8988T (cell line): ENCODE measurements at places on chromosomes 12 and 14.
A peak's percentile ranks its signal among the peaks of the same experiment; 100 is the strongest.

GRCh38 chr12:132379996-132380395 lies 50.6 kb upstream of the GALNT9 start:
- DNase-seq, result no peak

GRCh38 chr12:108691998-108692808 lies 39.1 kb downstream of the CORO1C start:
- no peak for DNase-seq

DNA sequence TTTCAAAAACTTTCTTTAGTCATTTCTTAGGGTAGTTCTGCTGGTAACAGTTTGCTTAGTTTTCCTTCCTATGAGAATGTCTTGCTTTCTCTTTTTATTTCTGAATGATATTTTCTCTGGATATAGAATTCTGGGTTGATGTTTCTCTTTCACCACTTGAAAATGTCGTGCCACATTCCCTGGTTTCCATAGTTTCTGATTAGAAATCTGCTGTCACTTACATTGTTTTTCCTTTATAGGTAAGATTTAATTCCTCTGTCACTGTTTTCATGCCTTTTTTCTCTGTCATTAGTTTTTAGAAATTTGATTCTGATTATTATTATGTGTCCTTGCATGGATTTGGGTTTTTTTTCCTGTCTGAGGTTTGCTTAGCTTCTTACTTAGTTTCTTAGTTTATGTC lies 77.3 kb upstream of the PCNX4 start:
- DNase-seq, result no peak

- no peak for DNase-seq
These were observed 14.8 kb downstream of the PRKAB1 start for GRCh38 chr12:119682639-119683252.

- DNase-seq, result no peak
These were observed 5.1 kb upstream of the NUMB start for GRCh38 chr14:73463411-73463810.

DNA sequence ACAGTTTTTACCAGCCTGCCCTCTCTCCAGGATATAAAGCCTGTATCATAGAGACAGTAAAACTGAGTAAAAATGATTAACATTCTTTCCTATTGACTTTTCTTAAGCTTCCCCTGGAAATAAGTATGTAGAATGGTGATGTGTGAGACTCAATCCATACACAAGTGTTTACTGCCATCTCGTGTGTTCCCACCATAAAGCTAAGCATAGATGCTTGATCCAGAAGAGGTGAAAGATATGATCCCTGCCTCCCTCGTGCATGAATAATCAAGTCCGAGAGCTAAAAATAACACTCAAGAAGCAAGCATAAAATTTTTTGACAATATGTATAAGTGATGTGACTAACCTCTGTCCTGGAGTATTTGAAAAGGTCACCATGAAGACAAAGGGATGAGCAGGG lies 16.9 kb upstream of the GSG1 start:
- no peak for DNase-seq

GRCh38 chr12:131908092-131909080 lies 14.0 kb downstream of the ULK1 start:
- no peak for DNase-seq

- peak; percentile 61 for DNase-seq
These were observed 104.5 kb upstream of the MED13L start for GRCh38 chr12:116381744-116382685.

DNA sequence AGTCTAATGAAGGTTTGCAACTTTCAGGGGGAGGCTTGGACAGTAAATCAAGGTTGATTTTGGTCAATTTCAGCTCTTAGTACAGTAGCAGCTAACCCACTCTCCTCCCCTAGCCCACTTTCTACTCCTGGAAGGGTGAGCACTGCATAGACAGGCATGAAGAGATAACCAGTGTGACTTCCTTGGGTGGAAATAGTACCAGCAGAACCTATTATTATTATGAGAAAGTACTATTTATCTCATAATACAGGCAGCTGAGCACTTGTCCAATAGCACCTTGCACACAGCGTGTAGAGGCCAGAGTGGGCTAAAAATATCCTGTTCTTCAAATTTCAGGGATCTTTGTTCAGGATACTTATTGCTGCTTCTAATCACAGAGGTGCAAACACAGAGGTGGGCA lies 96.2 kb upstream of the FKBP4 start:
- no peak for DNase-seq

DNA sequence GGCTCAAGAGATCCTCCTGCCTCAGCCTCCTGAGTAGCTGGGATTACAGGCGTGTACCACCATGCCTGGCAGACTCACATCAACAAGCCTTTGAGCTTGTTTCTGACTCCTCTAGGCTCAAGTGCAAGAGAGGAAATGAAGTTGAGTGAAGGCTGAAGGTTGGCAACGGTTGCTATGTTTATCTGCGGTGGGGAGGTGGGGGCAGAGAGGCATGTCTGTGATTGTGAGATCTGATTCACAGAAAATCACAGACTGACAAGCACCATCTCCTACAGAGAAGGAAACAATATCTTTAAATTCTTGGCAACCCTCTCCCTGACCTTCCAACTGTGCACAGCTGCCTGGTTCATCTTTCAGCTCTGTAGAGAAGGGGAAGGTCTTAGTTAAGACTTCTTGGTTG lies 22.1 kb upstream of the NINJ2 start:
- no peak for DNase-seq

- DNase-seq, result no peak
These were observed 207.3 kb downstream of the LRIG3 start for GRCh38 chr12:58712976-58713375.

- no peak for DNase-seq
These were observed 211.1 kb downstream of the ALG10B start for GRCh38 chr12:38527631-38528030.

DNA sequence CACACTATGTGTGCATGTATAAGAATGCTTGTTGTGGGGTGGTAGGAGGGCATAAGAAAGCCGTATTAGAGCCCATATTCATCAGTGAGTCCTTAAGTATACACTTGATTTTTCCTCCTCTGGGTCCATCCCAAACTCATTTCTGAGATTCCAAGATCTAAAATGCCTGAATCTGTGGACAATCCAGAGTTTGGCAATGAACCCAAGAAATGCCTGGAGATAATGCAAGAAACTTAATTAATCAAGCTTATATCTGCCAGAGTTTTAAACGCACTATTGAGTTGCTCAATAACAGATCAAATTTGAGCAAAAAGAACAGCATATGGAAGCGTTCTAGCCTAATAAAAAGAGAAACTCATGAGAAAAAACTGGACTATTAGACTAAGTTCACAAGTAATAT lies 143.4 kb upstream of the NAV3 start:
- no peak for DNase-seq

DNA sequence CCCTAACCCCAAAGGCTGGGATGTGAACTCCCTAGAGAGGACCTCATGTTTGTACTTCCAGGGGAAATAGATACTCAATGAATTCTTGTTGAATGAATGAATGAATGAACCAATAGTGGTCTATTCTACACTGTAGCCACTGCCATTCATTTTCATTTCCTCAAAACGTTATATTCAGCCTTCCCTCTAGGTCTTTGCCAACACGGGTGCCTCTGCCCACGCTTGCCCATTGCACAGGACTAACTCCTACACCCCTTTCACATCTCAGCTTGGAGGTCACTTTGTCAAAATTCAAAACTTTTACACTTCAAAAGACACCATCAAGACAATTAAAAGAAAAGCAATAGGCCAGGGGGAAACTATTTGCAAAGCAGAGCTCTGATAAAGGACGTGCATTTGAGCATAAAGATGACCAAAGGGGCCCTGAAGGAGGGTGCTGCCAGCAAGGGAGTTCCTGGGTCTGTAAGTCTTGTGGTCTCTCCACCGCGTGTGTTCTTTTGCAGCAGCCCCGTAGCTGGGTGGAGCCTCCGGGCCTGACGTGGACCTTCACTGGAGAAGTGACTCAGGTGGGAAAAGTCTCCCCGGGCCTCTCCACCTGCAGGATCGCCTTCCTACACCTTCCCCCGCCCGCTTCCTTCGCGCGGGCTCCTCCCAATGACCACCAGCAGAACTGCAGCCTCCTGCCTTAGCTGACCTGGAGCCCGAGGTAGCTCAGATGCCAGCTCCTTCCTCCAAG lies 31.5 kb downstream of the TMEM63C start:
- DNase-seq, result peak; percentile 80

- DNase-seq, result no peak
These were observed 10.4 kb downstream of the SERPINA1 start for GRCh38 chr14:94377866-94378470.
